NCI-H187 (cell line): ENCODE measurements at places on chromosomes 6 and 20.

DNA sequence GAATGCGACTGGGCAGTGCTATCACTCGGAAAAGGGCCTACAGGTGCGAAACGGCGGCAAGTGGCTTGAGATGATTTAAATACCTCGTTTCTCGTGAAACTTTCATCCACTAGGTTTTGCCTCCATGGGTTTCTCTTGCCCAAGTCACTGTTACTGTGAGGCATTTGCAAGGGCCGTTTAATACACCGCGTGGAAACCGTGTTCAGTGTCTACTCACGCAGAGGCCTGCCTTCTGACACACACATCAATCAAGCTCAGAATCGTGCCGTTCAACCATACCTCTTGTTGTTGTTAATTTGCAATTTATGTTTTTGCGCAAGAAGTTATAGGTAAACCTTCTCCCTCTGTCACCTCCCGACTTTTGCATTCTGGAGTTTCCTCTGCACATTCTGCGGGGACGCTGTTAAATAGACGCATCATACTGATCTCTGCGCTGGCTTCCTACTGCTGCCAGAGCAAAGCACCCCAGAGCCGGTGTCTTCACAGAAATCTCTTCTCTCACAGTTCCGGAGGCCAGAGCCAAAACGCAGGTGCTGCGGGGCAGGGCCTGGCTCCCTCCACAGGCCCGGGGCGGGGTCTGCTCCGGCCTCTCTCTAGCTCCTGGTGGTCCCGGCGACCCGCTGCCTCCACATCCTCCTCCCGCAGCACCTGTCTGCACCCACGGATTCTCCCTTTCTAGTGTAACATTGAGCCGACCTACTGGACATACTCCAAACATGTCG lies 251.4 kb downstream of the SMOC2 start:
- DNase-seq = no peak

DNA sequence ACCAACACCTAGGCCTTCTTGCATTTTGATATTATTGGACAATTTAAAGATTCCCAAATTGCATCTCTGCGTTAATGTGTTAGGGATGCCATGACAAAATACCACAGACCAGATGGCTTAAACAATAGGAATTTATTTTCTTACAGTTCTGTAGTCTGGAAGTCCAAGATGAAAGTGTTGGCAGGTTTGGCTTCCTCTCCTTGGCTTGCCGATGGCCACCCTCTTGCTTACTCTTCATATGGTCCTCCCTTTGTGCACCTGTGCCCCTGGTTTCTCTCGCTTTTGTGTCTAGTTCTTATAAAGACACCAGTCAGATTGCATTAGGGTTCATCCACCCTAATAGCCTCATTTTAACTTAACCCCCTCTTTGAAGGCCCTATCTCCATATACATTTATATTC lies 842.4 kb upstream of the FLRT3 start:
- no peak for DNase-seq

GRCh38 chr6:29708432-29709179 lies 14.6 kb upstream of the HLA-F start:
- DNase-seq = no peak

- DNase-seq = no peak
These were observed 80.6 kb upstream of the NXT1 start for GRCh38 chr20:23269954-23270353.

GRCh38 chr6:52667572-52667971 lies 3.3 kb upstream of the TMEM14A start:
- no peak for DNase-seq

- DNase-seq = no peak
These were observed 12.8 kb downstream of the GSTA1 start for GRCh38 chr6:52790861-52791260.

- DNase-seq = no peak
These were observed 173.1 kb downstream of the ZMYND8 start for GRCh38 chr20:47183367-47183766.

DNA sequence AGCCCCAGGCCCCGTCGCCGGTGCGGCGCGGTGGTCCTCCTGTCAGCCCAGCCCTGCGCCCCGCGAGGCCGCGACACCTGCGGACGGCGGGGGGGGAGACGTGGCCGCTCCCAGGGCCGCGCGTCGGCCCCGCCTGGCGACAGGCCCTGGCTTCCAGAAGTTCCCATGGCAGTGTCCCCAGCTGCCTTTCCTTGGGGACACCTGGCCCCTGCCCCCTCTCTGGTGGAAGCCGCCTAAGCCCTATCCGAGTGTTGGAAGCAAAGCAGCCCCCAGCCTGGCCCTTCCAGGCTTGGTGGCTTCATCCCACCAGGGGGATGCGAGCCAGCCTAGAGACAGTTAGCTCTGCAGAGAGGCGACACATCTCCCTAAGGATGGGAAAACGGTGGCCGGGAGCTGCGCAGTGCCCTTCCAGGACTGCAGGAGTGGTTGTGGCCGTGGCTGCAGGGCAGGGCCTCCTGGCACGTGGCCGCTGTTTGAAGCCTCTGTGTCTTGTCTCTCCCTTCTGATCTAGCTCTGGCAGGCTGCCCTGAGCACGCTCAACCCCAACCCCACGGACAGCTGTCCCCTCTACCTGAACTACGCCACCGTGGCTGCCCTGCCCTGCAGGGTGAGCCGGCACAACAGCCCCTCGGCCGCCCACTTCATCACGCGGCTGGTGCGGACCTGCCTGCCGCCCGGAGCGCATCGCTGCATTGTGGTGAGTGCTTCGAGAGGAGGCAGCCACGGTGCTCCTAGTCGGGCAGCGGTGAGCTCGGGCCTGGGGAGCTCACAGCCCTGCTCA lies 816 bp downstream of the NPEPL1 start:
- no peak for DNase-seq

DNA sequence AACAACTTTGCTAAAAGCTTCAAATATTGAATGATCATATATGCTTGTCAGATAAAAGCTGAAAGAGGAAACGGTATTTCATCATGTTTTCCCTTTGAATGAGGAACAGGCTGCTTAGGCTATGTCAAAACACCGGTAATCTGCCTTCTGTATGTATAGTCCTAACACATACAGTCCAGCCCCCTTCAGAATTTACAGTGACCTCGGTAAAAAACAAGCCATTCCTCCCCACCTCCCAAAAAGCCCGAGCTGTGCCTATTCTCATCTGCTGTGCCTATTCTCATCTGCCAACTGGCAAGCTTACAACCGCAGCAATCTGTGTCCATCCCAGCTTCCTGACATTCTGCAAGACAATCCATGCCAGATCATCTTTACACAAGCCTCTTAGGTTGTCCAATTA lies 26.8 kb upstream of the UBE2J1 start:
- no peak for DNase-seq

GRCh38 chr20:16243470-16243869 lies 329.8 kb downstream of the KIF16B start:
- no peak for DNase-seq

GRCh38 chr6:49949062-49949461 lies 14.9 kb downstream of the DEFB114 start:
- no peak for DNase-seq

- DNase-seq = no peak
These were observed 346.8 kb upstream of the CNR1 start for GRCh38 chr6:88512951-88513350.

DNA sequence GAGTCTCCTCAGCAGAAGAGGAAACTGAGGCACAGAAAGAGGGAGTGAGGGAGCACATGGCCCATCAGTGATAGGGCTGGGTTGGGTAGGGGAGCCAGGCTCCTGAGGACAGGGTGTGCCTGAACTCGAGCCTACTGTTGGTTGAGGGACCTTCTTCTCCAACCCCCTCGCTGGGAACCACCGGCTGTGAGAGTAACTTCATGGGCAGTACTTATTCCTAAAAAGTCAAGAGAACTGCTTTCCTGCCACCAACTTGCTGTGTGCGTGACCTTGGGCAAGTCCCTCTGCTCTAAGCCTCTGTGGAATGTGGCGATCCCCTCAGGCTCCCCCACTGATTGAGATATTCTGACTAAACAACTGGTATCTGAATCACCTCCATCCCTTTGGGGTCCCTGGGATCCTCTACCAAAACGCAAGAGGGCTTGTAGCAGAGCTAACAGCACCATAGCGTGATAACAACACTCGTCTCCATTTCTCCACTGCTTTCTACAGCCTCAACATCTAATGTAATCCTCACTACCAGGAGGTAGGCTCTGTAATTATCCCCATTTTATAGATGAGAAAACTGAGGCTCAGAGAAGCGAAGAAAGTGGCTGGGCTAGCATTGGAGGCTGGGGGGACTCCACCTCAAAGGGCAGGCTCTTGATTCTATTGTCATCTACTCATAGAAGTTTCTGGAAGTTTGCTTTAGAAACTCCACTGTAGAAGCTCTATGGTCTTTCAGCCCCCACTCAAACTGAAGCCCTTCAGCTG lies 76.0 kb downstream of the JPH2 start:
- DNase-seq = no peak

GRCh38 chr6:89146718-89147700 lies 1.2 kb downstream of the PM20D2 start:
- no peak for DNase-seq

DNA sequence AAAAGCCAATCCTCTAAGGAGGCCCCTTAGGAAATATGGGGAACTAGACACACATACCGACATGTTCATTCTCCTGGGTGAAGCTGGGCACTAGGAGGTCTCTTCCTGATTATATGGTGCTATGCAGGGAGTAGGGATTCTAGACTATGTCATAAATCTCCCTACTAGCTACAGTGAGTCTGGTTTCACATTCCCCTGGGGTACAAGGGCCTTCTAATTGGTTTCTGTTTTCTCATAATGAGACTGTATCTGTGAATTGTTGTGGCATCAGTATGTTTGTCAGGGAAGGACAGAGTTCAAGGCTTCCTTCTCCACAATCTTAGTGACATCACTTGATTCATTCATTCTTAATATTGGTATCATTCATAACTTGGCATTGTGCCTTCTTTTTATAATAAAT lies 103.5 kb downstream of the TINAG start:
- DNase-seq = no peak

- no peak for DNase-seq
These were observed 32.7 kb downstream of the SERPINB6 start for GRCh38 chr6:2938632-2939083.

GRCh38 chr6:21420146-21420878 lies 173.2 kb upstream of the SOX4 start:
- no peak for DNase-seq

DNA sequence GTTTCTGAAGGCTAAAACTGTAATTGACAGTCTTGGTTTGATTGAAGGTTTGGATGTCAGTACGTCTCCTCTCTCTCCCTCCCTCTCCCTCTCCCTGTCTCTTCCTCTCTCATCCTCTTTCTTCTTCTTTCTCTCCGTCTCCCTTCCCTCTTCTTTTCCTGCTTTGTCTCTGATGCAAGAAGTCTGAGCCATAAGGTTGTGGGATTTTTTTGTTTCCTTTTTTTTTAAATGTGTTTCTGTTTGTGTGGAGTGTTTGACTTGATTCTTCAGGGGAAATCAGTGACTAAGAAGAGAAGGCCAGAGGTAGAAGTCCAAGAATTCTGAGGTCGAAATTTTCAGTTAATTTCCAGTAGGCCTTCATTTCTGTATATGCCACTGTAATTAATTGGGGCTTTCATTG lies 111.9 kb downstream of the FOXO3 start:
- DNase-seq = no peak

DNA sequence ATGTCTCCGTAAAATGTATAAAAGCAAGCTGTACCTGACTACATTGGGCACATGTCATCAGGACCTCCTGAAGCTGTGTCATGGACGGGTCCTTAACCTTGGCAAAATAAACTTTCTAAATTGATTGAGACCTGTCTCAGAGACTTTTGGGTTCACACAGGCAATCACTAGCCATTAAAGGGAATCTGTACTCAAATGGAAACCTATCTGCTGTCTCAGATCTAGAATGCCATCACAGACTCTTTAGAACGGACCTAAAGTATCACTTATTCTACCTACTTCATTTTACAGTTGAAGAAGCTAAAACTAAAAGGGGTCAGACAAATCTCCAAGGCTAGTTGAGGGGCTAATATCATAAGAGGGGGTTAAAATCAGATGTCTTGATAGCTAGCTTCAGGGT lies 11.1 kb downstream of the SAMD3 start:
- no peak for DNase-seq

- no peak for DNase-seq
These were observed 4.2 kb downstream of the AKIRIN2 start for GRCh38 chr6:87697581-87698546.

DNA sequence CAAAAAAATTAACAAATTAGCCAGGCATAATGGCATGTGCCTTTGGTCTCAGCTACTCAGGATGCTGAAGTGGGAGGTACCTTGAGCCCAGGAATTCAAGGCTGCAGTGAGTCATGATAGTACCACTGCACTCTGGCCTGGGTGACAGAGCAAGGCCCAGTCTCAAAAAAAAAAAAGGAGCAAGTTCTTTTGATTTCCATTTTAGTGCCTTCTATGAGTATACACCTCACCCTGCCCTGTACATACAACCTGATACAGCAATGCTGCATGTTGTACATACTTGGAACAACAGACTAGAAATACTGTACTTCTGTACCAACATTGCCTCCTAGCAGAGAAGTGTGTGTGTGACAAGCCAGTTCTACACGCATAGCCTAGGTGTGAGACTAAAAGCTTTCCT lies 97.3 kb upstream of the CARMIL1 start:
- DNase-seq = no peak

GRCh38 chr20:63081831-63082230 lies 75.1 kb upstream of the BHLHE23 start:
- DNase-seq = no peak

DNA sequence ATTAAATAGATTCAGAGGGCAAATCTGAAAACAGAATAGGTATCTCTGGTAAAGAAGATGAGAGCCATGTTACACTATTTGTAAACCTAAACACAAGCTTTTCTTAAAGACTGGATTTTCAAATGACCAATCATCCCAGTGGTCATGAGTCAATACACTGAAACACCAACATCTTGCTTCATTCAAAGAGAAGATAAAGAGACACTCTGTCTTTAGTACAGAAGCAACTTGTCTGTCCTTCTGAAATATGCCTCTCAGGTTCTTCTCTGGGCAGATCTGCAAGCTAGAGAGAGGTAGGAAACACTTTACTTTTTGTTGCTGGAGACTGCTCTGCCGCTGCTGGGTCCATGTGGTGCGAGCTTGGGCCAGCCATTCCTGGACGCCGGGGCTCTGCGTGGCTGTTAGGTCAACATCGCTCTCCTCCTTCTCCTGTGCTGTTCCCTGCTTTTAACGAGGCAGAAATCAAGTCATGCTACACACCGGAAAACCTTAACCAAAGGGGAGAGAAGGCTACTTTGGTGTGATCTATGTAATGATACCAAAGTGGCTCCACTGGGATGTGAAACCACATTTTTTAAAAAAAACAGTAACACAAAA lies 368.2 kb downstream of the SYNE1 start:
- no peak for DNase-seq

DNA sequence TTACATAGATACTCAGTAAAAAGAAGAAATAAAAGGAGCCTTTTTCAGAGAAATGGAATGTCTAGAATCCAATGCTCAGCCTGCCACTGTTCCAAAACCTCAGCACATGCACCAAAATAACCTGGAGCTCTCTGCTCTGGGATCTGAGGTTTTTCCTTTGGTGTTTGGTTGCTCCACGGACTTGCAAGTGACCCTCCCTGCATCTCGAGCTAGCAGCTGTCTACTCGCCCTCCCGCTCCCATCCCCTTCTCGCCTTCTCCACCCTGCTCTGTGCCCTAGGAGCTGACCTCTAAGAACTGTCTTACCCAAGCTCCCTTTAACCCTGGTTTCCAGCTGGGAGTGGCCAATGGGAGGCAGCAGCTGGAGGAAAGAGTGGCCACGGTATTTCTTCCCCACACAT lies 35.1 kb upstream of the FAM210B start:
- no peak for DNase-seq

GRCh38 chr20:53408691-53409446 lies 184.8 kb downstream of the ZNF217 start:
- DNase-seq = no peak

GRCh38 chr20:2237059-2237458 lies 58.7 kb upstream of the TGM3 start:
- DNase-seq = no peak
